GM19239 (cell line): ENCODE measurements at places on chromosomes 4 and X.

GRCh38 chr4:86326400-86326799 is 33.5 kb downstream of the MAPK10 start:
- DNase-seq = no peak

DNA sequence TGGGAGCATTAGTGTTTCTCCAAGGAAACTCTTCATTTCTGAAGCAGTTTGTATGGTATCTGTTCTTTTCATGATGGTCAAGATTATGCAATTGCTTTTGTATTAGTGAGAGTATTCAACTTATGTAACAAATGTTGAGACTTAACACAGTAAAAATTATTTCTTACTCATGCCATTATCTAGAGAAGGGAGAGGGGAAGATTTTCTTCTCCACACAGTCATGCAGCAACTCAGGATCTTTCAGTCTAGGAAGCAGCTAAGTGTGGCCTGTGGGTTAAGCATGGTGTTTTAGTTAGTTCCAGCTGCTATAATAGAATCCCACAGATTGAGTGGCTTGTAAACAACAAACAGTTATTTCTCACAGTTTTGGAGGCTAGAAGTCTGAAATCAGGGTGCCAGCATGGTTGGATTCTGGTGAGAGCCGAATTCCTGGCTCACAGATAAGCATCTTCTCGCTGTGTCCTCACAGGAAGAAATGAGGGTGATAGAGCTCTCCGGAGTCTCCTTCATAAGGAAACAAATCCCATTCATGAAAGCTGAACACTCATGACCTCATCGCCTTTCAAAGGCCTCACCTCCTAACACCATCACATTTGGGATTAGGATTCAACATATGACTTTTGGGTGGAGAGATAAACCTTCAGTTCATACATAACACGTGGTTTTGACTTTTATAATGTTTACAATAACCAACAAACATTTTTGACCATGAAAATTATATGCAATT is 101.2 kb downstream of the FRMPD4 start:
- no peak for DNase-seq

GRCh38 chrX:15373976-15374375 is 10.2 kb downstream of the VEGFD start:
- no peak for DNase-seq

GRCh38 chr4:108834166-108834834 is 71.4 kb upstream of the ETNPPL start:
- no peak for DNase-seq

- DNase-seq = no peak
Observed at GRCh38 chr4:158775091-158775651, 6.3 kb downstream of the FNIP2 start.

- DNase-seq = no peak
Observed at GRCh38 chr4:163419074-163419473, 54.5 kb downstream of the TKTL2 start.

DNA sequence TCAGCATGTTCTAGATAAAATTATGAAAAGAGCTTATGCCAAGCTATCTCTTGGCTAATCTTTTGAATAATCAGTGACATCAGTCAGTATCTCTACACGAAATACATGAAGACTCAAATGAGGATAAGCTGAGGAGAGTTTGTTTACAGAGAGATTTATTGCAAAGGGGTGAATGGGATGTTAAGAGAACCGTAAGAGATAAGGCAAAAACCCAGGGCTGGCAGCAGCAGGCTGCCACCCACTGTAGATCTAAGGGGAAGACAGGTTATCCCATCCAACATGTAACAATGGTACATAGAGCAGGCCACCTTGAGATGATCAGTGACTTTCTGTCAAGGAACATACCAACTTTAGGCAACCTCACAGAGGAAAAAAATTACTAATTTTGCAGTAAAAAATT is 432.1 kb upstream of the NR3C2 start:
- no peak for DNase-seq

DNA sequence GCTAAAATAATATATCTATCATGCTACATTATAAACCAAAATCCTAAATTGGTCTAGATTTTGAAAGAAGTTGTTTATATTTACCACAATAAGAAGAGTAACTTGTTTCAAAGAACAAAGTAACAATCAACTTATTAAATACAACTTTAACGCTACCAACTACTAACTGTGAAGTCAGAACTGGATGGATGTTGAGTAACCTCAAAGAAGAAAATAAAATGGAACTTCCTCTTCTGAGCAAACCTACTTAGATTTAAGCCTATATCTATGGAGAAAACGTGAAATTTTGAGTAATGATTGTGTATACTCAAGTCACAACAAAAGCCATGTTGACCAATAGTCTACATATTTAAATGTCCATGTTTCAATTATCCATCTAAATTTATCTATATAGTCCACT is 25.7 kb downstream of the SH3RF1 start:
- DNase-seq = no peak

DNA sequence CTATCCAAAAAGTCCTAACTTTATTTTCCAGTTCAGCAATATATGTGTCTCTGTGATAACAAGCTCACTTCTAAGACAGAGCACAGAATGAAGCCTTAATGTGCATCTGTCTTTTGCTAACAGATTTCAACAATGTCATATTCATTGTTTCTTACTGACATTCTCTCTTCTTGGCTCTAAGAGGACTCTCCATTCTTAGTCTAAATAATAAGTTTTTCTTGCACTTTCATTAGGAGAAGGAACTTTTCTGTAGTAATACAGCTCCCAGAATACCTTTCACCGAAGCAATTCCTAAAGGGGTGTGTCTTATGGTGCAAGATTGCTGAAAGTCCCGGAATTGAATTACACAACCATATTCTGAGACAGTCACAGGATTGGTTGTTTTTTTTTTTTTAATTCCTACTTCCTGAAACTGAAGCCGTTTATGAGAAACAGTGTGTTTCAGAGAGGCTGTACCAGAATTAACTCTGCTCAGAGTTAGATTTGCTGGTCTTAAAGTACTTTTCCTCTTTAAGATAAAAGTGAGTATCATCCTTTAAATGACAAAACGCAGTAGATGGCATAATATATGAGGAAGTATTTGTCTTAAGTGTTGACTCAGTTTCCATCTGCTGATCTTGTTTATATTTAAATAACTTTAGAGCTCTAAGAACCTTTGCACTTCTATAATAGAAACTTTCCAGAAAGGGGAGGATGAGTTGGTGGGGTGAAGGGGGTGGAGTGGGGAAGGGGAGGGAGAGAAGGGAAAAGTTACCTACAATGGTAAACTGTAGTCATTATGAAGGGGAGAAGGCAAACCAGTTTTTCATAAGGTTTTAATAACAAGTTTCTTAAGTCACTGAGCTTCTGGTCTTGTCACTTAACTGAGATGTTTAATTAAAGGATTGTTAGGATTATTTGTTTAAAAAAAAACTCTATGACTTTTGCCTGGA is at the start of gene ALPK1:
Gene ALPK1, plus strand, starts transcription at position 421 of the 932 bp plus-strand sequence.
- DNase-seq = peak; percentile 17

- no peak for DNase-seq
Observed at GRCh38 chr4:14184265-14184664, 556.7 kb upstream of the BOD1L1 start.

GRCh38 chr4:10288830-10289537 is 168.2 kb downstream of the ZNF518B start:
- DNase-seq = no peak

- DNase-seq = no peak
Observed at GRCh38 chrX:41480508-41481260, 33.5 kb downstream of the NYX start.
